ENCODE measurements at places on chromosomes 7 and 10.

DNA sequence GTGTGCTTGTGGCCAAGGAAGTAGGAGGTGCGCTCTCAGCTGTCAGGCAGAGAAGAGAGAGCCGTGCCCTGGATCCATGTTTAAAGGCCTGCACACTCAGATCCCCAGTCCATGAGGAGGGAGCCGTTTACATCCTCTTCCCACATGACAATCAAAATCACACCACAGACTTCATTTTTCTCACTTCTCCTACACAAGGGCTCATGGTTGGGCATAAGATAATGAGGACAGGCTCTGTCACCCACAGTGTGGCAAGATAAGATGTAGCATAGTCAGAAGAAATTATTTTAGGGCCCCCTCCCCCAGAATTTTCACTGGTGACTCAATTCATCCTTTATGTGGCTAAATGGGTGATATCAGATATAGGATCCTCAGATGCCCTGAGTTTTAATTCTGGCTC lies 35.9 kb upstream of the INHBA start:
- no peak for DNase-seq

DNA sequence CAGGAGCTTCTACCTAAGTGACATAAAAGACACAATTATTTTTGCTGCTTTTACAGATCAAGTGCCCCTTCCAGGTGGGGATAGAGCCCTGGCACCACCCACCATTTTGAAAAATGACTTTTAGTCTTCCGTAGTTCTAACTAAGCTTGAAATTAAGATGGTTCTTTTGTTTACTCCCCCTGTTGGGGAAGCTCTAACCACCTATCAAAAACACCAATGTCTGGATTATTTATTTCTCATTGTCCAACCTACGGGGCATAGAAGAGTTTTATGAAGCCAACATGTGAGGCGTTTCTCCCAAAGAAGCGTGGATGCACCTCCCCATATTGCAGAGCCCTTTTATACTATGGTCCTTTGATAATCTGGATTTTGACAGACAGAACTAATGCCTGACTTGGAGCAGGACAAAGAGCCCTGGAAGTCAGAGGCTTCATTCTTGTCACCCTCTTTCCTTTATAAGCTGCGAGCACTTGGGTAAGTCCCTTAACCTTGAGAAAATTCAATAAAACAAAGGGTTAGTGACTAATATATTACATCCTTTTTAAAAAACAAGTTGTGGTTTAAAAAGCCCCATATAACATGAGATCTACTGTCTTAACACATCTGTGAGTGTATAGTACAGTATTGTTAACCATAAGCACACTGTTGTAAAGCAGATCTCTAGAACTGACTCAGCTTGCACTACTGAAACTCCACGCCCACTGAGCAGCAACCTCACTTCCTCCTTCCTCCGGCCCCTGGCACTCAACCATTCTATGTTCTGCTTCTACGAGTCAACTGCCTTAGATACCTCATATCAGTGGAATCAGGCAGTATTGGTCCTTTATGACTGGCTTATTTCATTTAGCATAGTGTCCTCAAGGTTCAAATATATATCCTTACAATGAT lies 67.5 kb downstream of the ATXN7L1 start:
- no peak for DNase-seq

GRCh38 chr10:7833210-7833609 lies 14.9 kb downstream of the TAF3 start:
- no peak for DNase-seq

DNA sequence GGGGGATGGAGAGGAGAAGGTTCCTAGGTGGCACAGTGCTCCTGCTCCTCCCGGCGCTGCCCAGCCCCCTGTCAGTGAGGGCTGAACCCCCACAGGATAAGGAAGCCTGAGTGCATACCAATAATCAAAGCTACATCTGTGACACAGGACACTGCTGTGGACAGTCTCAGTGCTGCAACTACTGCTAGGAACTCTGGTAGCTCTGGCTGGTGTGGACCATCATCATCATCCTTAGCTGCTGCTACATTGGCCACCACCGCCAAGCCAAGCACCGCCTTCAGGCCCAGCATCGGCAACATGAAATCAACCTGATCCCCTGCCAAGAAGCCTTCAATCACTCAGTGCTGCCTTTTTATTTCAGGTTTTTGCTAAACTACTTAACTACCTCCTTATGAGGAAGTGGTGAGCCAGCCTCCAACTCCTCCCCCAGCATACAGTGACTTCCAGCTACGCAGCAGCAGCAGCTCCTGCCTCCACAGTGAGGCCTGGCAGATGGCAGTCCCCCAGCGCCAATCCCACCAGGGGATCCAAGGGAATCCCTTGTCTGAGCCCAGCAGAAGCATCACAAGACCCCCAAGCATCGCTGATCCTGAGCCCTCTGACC lies 32.1 kb upstream of the SLC26A4 start:
- no peak for DNase-seq
